Immature natural killer cell (primary cell): ENCODE measurements at places on chromosomes 1 and 21.
A peak's percentile ranks its signal among the peaks of the same experiment; 100 is the strongest.

DNA sequence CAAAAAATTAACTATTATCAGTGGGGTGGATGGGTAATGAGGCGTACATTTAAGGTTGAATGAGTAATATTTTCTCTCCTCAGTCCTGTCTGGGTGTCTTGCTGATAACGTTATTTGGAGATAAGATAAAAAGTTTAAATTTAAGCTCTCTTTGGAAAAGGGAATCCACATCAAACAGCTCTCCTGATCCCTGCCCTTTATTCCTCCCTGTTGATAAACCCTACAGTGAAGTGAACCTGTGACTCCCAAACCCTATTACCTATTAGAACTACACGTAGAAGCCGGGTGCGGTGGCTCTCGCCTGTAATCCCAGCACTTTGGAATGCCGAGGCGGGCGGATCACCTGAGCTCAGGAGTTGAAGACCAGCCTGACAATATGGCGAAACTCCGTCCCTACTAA lies 9.9 kb upstream of the GPR161 start:
- DNase-seq, result no peak

GRCh38 chr1:38561110-38561509 lies 298.5 kb downstream of the RRAGC start:
- DNase-seq, result no peak

DNA sequence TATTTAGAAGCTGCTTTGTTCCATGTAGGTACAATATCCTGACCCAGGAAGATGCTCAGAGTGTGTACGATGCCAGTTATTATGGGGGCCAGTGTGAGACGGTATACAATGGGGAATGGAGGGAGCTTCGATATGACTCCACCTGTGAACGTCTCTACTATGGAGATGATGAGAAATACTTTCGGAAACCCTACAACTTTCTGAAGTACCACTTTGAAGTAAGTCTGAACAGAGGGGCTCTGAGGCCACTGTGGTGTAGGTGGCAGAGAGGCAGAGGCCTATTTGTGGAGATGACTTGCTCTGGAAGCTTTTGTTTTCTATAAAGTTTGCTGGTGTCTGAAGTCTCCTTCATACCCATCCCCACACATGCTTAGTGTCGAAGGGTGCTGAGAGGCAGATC lies 26.8 kb downstream of the C8A start:
- no peak for DNase-seq

DNA sequence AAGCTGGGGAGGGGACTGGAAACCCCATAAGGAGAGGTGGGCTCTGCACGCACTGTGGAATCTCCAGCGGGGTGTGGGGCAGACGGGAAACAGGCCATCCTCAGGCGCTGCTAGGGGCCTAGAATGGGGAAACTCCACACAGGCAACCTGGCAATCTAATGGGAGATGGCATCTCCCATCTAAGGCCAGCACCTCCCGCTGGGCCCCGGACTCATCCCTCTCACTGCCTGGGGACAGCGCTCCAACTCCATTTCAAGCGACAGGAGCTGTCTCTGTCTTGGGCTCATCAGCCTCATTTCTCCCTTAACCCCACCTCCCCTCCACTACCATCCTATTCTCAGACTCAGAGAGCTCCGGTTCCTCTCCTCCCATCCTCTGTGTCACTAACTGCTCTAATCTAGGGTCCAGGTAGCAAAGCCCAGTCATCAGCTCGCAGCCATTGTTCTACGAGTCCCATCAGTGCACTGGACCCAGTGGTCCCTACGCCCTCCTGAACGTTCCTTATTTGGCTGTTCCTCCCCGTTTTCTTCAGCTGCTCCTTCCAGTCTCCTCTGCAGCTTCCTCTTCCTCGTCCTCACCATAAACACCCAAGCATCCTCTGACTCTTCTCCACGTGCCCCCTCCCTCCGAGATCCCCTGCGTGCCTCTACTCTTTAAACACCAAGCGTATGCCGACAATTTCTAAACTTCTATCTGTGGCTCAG lies 93.4 kb upstream of the CASZ1 start:
- DNase-seq, result no peak

- no peak for DNase-seq
Observed at GRCh38 chr1:168671782-168672181, 57.2 kb downstream of the DPT start.

DNA sequence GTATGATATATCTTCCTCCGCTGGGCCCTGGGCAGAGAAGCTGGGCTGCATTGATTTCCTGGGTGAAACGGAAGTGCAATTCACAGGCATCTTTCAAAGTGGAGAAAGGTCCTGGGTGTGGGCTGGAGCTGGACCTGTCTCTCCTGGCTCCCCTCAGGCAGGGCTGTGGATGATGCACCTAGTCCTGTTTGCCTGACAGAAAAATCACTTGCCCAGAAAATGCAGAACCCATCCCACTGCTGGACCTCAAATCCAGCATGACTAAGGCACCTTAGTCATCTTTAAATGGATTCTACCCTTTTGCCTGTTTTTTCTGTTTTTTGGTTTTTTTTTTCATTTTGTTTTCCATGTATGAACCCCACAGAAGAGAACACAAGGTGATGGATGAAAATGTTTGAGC lies 49.7 kb downstream of the MYSM1 start:
- no peak for DNase-seq

DNA sequence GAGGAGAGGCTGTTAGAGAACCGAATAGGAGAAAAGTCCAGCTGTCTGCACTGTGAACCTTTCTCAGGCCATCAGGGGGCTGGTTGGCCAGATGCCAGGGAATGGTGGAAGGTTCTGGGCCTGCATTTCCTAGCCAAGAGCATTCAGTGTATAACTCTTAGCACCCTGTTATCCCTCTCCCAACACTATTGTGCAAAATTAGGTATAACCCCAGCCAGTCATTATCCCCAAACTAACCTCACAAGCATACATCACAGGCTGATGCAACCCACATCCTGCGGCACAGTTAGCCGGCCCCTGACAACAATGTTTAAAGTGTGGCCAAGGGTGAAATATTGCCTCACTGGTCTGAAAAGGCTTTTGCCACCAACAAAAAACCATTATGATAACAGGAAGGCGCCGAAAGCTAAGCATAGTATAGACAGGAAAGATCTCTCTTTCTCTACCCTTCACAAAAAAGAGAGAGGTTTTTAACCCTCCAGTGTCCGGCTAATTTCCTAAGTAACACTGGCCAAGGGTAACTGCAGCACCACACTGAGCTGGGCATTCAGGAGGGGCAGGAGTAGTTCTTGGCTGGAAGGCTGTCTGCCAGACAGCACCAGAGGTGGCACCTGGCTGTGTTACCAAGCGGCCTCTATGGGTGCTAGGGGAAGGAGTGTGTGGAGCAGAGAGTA lies 77.3 kb upstream of the BCAR3 start:
- peak; percentile 87 for DNase-seq

- no peak for DNase-seq
Observed at GRCh38 chr1:147834181-147834580, 68.4 kb upstream of the GJA8 start.

DNA sequence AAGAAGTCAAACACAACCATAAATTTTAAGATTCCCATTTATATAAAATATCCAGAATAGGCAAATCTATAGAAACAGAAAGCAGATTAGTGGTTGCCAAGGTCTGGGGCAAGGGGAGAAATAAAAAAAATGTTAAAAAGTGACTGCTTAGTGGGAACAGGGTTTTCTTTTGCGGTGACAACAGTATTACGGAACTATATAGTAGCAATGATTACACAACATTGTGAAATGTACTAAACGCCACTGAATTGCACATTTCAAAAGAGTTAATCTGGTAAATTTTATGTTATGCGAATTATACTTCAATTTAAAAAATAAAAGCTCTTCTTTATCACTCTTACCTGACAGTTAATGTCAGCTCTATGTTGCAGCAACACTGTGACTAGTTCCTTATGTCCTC lies 105.2 kb downstream of the ACBD6 start:
- no peak for DNase-seq

- no peak for DNase-seq
Observed at GRCh38 chr1:242225767-242226573, 227.1 kb upstream of the MAP1LC3C start.

- no peak for DNase-seq
Observed at GRCh38 chr1:32696041-32696440, 6.5 kb downstream of the SYNC start.

- no peak for DNase-seq
Observed at GRCh38 chr1:204350857-204351573, 8.7 kb downstream of the PLEKHA6 start.

DNA sequence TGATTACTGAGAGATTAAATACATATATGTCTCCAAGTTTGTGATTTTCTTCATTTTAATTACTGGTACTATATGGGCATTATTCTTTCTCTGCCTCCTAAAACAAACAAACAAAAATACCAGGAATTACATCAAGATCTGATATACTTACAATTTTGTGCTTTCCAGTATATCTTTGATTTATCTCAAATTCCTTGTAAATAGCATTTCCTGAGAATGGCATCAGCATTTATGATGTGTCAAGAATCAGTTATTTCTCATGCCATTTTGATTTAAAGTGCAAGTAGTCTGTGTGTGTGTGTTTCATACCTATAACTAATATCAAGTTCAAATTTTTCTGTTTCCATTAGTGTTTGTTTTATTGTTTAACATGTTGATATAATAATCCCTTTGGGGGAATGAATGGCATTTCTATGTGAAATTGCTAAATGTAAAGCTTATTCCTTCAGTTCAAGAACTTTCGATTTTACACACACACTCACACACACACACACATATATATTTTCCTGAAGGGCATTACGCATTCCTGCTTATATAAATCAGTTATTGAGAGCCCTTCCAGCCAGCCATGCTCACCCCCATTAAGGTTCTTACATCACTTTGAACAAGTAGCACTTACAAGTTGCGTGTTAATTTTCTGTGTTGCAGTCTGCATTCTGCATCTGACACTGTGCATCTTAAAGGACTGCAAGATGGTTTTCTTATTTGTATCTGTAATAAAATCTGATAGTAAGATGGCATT lies 102.7 kb downstream of the NEK7 start:
- DNase-seq, result no peak

DNA sequence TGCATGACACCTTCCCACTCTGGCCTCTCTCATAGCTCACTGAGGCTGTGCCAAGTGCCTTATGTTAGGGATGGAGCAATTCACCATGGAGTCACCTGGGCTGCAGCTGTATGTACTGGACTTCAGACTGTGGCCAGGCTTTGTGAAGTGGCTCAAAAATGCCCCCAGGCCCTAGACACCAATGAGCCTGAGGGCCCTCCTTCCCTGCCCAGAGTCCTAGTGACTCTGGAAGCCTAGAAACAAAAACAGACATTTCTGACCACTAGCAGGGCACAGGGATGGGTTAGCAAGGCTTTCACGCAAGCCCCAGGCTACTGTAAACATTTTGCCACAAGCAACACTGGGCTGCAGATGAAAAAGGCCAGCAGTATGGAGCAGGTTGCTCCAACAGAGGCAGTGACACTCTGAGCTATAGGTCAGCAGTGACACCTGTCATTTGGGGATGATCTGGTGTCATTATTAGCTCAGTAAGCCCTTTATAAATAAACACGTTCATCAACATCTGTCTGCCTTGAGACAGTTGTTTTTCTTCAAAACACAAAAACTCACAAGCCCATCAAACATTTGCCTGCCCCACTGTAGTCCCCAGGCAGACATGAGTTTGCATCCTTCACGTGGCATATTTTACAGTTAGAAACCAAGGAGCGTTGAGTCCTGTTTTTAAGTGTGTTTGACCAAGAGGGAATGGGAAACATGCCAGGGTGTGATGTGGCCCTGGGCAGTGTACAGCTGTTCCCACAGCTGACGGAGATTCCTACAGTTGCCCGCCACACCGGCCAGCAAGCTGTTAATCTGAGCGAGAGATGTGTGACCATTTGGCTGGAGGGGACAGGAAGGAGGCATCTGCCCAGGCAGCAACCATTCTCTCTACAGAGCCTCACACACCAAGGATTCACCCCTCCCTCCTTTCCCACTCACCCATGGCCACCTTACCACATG lies 66.8 kb downstream of the KCNN3 start:
- no peak for DNase-seq

DNA sequence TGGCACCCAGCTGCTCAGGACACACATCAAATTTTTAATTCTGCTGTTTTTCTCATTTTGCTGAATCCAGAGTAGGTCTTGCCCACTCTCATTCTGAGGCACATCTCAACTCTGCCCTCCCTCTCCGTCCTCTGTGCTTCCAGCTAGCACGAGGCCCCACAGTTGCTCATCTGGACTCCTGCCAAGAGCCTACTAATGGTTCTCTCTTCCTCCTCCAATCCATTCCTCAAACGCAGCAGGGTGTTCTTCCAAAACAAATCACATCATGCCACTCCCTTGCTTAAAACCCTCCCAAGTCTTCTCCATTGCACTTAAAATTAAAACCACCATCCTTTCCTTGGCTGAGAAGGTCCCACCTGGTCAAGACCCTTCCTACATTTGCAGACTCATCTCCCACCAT lies 49.8 kb upstream of the SCAF4 start:
- DNase-seq, result no peak

DNA sequence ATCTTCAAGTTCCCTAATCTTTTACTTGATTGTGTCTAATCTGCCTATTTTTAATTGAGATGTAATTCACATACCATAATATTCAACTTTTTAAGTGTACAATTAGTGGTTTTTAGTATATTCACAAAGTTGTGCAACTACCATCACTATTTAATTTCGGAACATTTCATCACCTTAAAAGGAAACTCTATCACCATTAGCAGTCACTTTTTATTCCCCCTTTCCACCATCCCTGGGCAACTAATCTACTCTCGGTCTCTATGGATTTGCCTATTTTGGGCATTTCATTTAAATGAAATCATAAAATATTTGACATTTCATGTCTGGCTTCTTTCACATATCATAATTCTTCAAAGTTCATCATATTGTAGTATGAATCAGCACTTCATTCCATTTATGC lies 30.6 kb upstream of the HYI start:
- no peak for DNase-seq

- no peak for DNase-seq
Observed at GRCh38 chr1:180601512-180601911, 30.3 kb upstream of the XPR1 start.

GRCh38 chr1:180778782-180779398 lies 133.8 kb upstream of the KIAA1614 start:
- DNase-seq, result no peak

- no peak for DNase-seq
Observed at GRCh38 chr1:208202333-208202995, 41.7 kb downstream of the PLXNA2 start.

DNA sequence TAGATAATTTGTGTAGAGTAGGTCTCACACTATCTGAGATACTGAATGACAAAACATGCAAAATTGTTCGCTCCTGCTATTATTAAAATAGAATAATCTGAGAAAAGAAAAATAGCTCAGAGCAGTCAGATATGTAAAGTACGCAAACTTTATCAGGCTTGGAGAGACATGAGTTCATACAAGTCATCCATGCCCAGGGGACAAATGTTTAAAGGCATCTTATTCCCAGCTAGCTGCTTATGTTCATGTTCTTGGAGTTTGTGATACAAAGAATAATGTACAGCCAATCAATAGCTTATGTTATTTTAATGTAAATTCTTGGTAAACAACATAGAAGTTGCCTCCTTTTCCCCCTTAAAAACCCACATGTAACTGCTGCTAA lies 69.4 kb upstream of the USP25 start:
- no peak for DNase-seq

DNA sequence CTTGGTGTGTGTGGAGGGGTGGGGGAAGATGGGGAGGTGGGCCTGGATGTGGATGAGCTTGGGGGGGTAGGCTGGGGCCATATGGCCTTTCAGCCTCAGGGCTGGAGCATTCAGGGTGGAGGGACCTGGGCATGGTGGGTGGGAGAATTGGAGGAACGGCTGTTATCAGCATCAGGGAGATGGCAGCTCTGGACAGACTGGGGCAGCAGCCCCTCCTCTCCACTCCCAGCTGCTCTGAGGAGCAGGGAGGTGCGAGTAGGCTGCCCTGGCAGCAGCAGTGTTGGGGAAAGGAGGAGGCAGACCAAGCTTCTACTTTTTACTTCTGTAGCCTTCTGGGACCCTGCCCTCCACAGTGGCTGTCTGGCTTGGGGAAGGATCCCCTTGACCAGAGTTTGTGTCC lies 10.2 kb downstream of the PPFIA4 start:
- no peak for DNase-seq
